Upper lobe of left lung (tissue), 6 donors: ENCODE measurements at places on chromosomes 12 and 14. TPM values are rescaled to one million over a fixed set of nuclear protein-coding genes. Genes with fewer than 3 reads are reported as not detected.

GRCh38 chr12:89927226-89927698 lies 218.6 kb upstream of the ATP2B1 start:
- H3K4me1 ChIP-seq = no peaks in the 10 kb centered on the region
- H3K27ac ChIP-seq = no peak overlapping the region
- no peak overlapping the region for H3K4me3 ChIP-seq
- DNase-seq = no peak
- H3K36me3 ChIP-seq = no peaks in the 10 kb centered on the region
- no peaks in the 10 kb centered on the region for H3K27me3 ChIP-seq

DNA sequence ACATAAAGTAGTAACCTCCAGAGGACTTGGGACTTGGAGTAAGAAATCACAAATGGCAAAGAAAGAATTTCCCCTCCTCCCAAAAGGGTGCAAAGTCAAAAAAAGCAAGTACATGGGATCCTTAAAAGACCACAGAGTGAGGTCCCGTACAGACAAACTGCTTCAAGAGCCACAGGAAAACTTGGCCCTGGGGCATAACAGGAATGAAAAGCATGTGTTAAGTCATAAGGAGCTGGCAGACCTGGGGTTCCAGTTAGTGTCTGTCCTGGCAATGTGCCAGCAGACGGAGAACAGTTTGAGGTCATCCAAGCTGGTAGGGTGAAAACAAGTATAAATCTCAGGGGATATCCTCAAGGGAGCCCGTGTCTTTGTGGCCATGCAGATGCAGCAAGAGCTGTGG lies 73.2 kb downstream of the HSD17B6 start:
- peaks cover 39% of the 10 kb centered on the region for H3K4me1 ChIP-seq
- H3K27ac ChIP-seq = no peak overlapping the region
- H3K36me3 ChIP-seq = no peaks in the 10 kb centered on the region
- DNase-seq = no peak
- H3K4me3 ChIP-seq = no peak overlapping the region

DNA sequence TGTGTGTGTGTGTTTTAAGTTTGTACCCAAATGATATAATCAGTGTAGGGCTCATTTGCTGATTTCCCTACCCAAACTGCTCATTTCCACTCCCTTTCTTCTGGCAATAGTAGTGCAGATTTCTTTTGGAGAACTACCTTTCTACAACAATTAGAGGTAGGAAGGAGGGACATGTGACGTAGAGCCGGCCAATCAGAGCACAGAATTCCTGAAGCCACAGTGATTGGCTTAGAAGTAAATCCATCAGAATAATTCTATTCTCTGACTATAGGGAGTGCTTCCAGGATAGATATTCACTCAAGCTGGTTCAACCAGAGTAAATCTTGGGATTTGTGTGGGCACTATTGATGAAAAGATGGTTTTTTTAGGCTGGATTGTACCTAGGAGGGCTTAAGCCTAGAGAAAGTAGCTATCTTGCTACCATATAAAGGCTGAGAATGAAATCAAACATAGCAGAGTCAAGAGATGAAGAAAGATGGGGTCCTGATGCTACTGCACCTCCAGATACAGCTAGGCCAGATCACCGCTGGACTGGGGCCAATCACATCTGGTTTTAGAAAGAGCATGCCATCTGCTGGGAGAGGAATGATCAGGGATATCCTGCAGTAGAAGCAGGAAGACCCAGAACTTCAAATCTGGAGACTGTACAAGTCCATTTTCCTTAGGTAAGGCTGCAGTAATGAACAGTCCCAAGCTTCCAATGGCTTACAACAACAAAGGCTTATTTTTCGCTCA lies 54.1 kb upstream of the NUAK1 start:
- no peaks in the 10 kb centered on the region for H3K27me3 ChIP-seq
- H3K4me3 ChIP-seq = no peak overlapping the region
- H3K27ac ChIP-seq = no peak overlapping the region
- no peaks in the 10 kb centered on the region for H3K36me3 ChIP-seq

DNA sequence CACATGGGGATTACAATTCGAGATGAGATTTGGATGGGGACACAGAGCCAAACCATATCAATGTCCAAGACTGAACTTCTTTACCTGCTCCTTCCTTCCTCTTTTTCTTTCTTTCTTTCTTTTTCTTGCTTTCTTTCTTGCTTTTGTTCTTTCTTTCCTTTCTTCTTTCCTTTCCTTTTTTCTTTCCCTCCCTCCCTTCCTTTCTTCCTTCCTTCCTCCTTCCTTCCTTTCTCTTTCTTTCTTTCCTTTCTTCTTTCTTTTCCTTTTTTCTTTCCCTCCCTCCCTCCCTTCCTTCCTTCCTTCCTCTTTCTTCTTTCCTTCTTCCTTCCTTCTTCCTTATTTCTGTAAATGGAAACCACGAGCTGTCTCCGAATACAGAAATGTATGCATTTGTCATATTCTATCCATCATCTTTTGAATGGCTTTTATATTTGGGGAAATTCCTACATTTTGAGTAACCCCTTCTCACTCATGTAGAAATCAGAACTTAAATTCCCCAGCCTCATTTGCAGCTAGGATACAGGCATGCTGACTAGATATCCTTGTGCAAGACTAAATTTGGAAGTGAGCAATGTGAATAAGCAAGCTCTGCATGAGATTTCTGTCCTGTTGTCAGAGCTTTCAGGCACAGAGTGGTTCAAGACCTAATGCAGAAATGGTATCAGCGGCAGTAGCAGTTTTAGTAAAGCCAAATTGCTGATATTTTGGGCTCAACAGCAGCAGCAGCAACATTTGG lies 11.5 kb downstream of the GPR33 start:
- DNase-seq = no peak
- H3K27me3 ChIP-seq = no peaks in the 10 kb centered on the region
- no peaks in the 10 kb centered on the region for H3K4me1 ChIP-seq
- no peak overlapping the region for H3K27ac ChIP-seq

- H3K27me3 ChIP-seq = no peaks in the 10 kb centered on the region
- no peak overlapping the region for H3K4me3 ChIP-seq
- H3K36me3 ChIP-seq = peaks cover 6% of the 10 kb centered on the region
- no peak overlapping the region for H3K27ac ChIP-seq
- DNase-seq = no peak
- H3K4me1 ChIP-seq = no peaks in the 10 kb centered on the region
Measured at GRCh38 chr12:22474970-22475720, 69.2 kb downstream of the C2CD5 start.

DNA sequence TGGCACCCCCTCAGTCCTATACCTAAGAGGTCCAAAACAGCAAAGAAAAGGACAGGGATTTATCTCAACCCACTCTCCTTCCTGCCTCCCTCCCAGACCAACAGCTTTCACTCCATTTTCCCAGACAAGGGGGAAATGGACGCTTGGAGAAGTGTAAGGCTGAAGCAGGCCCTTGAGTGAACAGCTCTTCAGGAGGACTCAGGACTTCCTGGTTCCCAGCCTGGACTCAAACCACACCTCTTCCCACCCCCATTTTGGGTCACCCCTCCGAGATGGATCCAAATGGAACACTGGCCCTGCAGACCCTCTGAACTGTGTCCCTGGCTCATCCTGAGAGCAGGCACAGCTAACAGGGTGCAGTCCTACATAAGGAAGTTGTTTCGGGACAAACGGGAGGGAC lies 2.7 kb downstream of the KMT2D start:
- DNase-seq = peak; percentile 76
- H3K36me3 ChIP-seq = peaks cover 24% of the 10 kb centered on the region
- H3K27ac ChIP-seq = peak overlapping the region; percentile 100
- no peaks in the 10 kb centered on the region for H3K27me3 ChIP-seq
- peak overlapping the region; percentile 64 for H3K4me3 ChIP-seq

- peak overlapping the region; percentile 100 for H3K4me3 ChIP-seq
- DNase-seq = peak; percentile 64
- H3K36me3 ChIP-seq = no peaks in the 10 kb centered on the region
- peak overlapping the region; percentile 95 for H3K27ac ChIP-seq
- peaks cover 7% of the 10 kb centered on the region for H3K27me3 ChIP-seq
- H3K4me1 ChIP-seq = peaks cover 26% of the 10 kb centered on the region
Measured at GRCh38 chr14:103056322-103057027, 874 bp downstream of the CDC42BPB start.

- H3K4me3 ChIP-seq = no peak overlapping the region
- peaks cover 5% of the 10 kb centered on the region for H3K4me1 ChIP-seq
- no peak overlapping the region for H3K27ac ChIP-seq
- no peaks in the 10 kb centered on the region for H3K27me3 ChIP-seq
Measured at GRCh38 chr12:132079200-132079599, 64.9 kb downstream of the DDX51 start.

DNA sequence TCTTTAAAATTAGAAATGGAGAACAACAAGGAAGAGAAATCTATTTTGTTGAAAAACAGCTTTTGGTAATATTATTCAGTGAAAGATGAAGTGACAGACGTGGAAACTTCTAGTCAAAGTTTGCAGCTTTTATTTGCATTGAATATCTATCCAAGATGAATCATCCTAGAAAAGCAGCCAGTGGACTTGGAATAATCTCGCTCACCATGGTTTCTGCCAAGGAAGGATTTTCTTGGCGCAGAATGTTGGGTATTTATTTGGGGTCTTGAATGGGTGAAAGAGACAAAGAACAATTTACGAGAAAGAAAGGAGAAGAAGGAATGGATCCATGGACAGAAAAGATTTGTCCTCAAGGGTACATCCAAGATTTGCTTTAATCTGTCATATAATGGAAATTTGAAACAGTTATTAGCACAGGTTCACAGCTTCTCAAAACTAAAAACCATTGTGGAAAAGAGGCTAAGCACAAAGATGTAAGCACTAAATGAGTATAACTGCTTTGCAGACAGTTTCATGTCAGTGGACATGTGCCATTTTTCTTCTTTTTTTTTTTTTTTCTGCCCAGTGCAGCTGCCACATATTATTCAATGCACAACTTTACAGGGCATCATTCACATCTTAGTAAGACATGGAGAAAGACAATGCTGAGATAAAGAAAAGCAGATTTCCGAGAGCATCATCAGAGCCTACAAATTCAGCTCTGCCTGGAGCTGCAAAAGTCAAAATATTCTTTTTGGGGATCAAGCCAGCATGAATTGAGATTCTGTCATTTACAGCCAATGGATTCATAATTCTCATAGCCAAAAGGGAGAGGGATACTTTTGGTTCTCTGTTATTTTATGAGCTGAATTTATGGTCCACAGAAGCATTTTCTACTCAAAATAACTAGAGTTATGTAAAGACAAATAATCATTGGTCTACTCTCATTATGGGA lies 333.7 kb downstream of the DAD1 start:
- H3K27ac ChIP-seq = no peak overlapping the region
- no peaks in the 10 kb centered on the region for H3K27me3 ChIP-seq
- H3K36me3 ChIP-seq = no peaks in the 10 kb centered on the region

CELA1 gene
- not detected for total RNA-seq

RASAL1 gene
- total RNA-seq = 0.60 TPM

ABCD4 gene
- 38.2 TPM for total RNA-seq

PCK2 gene
- total RNA-seq = 33.4 TPM

IKZF4 gene
- total RNA-seq = 9.6 TPM

OR4N5 gene
- not detected for total RNA-seq

RTL1 gene
- not detected for total RNA-seq

SMOC1 gene
- total RNA-seq = 0.92 TPM

INSM2 gene
- total RNA-seq = 0.14 TPM

ANO2 gene
- 78.6 TPM for total RNA-seq
